Effector memory CD8-positive, alpha-beta T cell (primary cell): ENCODE measurements at places on chromosomes 13 and 19.

- no peak for DNase-seq
Measured at GRCh38 chr13:53612200-53612599, 583.6 kb downstream of the OLFM4 start.

DNA sequence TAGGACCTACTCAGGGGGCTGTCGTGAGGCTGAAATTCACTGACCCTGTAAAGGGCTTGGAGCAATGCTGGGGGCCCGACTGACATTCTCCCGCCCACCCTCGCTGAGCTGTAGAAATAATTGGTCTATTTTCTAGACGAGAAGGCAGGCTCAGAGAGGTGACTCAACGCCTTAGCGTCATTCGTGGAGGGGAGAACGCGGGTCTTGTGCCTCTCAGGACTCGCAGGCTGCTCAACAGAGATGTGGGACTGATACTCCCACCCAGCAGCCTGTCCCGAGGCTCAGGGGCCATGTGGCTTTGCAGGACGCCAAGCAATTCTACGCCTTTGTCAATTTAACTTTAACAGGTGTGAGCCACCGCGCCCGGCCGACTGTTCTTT lies 23.6 kb upstream of the ASPDH start:
- DNase-seq, result no peak

- DNase-seq, result no peak
Measured at GRCh38 chr19:27745978-27746542, 1466.9 kb downstream of the UQCRFS1 start.

DNA sequence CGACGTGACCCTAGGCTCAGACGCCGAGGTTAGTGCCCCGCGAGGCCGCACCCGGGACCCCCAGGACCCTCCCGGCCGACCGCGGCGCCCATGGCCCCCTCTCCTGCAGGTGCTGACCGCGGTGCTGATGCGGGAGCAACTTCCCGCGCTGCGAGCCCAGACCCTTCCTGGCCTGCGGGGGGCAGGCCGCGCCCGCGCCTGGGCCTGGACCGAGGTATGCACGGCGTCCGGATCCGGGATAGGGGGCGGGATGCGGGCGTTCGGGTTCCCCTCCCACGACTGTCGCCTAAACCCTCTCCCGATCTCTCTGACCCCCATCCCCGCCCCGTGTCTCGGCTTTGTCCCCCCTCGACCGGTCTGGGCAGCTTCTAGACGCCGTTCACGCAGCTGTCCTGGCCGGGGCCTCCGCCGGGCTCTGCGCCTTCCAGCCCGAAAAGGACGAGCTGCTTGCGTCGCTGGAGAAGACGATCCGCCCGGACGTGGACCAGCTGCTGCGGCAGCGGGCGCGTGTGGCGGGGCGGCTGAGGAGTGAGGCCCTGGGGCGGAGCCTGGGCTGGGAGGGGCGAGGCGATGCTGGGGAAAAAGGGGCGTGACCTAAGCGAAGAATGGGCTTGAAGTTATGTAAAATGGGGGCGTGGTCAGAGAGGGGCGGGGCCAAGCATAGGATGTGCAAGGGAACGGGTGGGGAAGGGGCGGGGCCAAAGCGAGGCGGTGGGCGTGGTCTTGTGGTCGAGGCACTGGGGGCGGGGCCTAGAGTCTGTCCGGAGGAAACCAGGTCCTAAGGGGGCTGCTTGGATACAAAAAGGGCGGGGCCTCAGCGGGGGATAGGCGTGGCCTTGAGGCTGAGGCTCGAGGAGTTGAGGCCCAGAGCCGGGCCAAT lies 16.0 kb upstream of the COLGALT1 start:
- DNase-seq, result peak; percentile 97

- no peak for DNase-seq
Measured at GRCh38 chr19:13723206-13723605, 41.1 kb upstream of the MRI1 start.

DNA sequence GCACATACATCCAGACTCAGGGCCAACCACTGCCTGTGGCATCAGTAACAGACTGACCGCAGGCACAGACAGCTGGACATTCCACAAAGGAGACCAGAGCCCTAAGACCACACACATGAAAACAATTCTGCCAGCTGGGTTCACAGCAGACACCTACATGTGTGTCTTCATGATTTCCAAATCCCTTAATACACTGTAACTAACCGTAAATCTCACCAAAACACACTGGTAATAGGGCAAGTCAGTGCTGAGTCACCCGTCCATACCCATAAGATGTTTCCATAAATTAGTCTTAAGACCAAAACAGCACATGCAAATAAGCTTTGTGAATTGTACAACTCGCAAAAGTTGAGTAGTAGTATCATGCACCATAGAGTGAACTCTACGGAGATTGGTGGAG lies 65.4 kb downstream of the TUBGCP3 start:
- DNase-seq, result no peak

- no peak for DNase-seq
Measured at GRCh38 chr19:29560313-29561075, 34.7 kb downstream of the VSTM2B start.

DNA sequence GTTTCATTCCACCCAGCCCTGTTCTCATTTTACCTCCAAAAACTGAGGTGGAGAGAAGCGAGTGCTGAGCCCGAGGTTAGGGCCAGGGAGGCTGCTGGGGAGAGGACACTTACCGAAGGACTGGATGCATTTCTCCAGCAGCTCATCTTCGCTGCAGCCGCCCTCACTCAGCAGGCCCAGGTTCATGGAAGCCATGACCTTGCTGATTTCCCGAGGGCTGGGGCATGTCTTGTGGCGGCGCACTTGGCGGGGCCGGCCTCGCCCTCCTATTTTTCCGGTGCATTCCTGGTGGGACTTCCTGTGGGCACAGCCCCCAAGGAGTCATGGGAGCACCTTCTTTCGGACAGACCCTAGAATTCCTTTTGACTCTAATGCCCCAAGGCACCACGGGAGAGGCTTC lies 4.2 kb downstream of the RASGRP4 start:
- no peak for DNase-seq

- DNase-seq, result no peak
Measured at GRCh38 chr13:52051400-52051799, 26.9 kb downstream of the UTP14C start.

GRCh38 chr13:30998136-30999088 lies 66.0 kb downstream of the TEX26 start:
- no peak for DNase-seq

DNA sequence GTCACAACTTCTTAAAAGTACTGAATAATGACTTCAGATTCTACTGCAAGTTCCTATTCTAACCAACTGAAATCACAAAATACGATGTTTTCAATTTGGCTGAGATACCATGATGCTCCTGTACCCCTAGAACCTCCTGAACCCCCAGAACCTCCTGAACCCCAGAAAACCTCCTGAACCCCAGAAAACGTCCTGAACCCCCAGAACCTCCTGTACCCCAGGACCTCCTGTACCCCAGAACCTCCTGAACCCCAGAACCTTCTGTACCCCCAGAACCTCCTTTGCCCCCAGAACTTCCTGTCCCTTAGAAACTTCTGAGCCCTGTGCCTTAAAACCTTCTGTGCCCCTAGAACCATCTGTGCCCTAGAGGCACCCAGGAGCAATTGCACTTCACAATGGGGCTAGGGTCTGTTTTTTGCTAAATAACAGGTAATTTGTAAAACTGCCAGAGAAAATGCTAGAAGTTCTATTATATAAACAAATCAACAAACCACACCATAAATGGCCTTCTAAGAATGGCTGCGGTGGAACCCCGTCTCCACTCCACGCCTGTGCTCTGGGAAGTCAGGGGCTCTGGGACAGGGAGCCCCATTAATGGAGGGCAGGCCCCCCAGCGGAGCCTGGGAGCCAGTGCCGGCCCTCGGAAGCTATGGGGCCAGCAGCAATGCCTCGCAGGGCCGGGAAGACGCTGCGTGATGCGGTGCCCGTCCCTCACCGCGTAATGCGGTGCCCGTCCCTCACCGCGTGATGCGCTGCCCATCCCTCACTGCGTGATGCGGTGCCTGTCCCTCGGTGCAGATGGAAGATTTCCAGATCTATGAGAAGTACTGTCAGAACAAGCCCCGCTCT lies 21.3 kb upstream of the F7 start:
- DNase-seq, result no peak

- no peak for DNase-seq
Measured at GRCh38 chr13:73701160-73701559, 433.0 kb downstream of the KLF12 start.

GRCh38 chr19:18223860-18224524 lies 2.2 kb downstream of the PDE4C start:
- DNase-seq, result no peak

DNA sequence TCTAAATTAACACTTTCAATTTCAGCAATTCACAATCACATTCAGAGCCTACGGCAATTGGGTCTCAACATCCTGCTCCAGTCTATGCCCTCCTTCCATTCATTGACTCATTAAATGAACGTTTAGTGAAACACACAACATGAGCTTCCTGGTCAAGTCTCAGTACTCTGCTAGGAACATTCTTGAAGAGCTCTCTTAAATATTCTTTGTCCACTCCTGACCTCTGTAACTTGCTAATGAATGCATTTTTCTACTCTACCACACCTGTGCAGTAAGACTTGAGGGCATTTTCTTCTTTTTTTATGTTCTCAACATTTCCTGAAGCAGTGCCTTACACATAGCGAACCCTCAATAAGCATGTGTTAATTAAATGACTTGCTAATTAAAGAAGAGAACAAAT lies 168.6 kb downstream of the OXGR1 start:
- DNase-seq, result no peak

DNA sequence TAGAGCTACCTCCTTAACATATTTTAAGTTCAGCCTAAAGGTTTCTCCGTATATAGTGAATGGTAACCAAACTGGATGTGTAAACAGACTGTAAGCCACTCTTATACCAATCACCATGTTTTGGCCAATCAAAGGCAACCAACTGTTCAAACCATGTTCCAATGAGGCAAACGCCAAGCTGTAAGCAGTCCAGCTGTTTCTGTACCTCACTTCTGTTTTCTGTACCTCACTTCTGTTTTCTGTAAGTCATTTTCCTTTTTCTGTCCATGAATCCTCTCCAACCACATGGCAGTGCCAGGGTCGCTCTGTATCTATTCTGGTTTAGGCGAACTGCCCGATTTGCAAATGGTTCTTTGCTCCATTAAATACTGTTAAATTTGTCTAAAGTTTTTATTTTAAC lies 24.4 kb downstream of the COMMD6 start:
- DNase-seq, result no peak

GRCh38 chr13:98570929-98571372 lies 6.0 kb downstream of the STK24 start:
- peak; percentile 20 for DNase-seq

DNA sequence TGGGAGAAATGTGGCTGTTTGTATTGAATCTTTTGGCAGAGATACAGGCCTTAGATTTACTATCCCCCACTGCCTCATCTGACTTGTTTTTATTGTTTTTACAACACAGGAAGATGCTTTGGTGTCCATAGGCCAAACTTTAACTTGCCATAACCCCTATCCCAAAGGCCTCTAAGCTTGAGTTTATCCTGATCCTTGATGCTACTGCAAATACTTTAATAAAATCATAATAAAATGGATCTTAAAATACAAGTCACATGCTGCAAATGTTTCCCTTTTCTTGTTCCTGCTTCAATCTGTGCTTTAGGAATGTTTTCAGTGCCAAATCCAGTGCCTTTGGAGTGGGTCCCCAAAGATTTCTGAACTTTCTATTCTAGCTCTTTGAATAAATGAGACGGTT lies 770.6 kb downstream of the DACH1 start:
- DNase-seq, result no peak

- no peak for DNase-seq
Measured at GRCh38 chr13:77510156-77510555, 25.4 kb upstream of the SCEL start.

DNA sequence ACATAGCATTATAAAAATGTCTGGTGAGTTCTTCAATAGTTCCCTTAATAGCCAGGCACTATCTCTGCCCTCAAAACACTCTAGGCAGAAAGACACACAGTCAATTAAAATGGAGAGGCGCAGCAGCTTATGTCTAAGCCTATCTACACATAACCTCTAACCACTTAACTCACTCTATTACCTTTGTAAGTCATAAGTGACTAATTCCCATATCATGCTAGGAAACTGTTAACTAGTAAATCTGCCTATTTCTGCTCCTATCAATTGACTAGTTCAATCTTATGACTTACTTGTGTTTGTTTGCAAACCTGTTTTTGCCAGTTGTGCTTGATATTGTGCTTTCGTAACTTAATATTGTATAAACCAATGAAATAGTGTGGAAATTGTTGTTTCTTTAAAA lies 3.2 kb downstream of the CCDC122 start:
- no peak for DNase-seq

DNA sequence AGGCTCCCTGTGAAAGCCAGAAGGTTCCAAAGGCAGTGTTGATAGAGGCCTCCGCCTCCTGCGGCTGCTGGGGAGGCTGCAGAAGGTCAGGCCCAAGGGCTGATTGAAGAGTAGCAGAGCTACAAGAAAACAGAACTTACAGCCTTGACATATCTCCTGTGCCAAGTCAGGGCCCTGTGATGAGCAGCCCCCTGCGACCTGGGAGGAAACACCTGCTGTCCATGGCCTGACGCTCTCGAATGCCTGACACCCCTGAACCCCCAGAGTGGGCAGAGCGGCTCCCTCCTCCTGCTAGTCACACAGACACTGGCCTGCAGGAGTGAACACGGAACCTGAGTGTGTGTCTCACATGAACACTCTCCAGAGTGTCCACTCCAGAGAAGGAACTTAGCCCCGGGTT lies 38.2 kb upstream of the TUBGCP3 start:
- no peak for DNase-seq

DNA sequence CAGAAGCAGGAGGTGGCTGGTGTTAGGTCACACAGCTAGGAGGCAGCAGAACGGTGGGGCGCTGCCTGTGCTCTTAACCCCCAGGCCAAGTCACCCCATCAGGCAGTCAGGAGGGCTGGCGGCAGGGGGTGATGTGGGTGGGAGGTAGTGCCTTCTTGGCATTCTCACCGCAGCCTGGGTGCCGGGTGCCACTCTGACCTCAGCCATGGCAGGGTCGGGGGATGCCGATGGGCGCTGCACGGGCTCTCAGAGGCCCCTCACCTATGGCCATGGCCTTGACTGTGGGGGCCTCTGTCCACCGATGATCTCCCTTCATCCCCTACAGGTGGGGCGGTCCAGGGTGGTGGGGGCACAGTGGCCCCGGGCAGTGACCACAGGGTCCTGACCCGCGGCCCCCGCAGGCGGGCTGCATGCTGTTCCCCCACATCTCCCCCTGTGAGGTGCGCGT lies 5.6 kb downstream of the PTOV1 start:
- no peak for DNase-seq

DNA sequence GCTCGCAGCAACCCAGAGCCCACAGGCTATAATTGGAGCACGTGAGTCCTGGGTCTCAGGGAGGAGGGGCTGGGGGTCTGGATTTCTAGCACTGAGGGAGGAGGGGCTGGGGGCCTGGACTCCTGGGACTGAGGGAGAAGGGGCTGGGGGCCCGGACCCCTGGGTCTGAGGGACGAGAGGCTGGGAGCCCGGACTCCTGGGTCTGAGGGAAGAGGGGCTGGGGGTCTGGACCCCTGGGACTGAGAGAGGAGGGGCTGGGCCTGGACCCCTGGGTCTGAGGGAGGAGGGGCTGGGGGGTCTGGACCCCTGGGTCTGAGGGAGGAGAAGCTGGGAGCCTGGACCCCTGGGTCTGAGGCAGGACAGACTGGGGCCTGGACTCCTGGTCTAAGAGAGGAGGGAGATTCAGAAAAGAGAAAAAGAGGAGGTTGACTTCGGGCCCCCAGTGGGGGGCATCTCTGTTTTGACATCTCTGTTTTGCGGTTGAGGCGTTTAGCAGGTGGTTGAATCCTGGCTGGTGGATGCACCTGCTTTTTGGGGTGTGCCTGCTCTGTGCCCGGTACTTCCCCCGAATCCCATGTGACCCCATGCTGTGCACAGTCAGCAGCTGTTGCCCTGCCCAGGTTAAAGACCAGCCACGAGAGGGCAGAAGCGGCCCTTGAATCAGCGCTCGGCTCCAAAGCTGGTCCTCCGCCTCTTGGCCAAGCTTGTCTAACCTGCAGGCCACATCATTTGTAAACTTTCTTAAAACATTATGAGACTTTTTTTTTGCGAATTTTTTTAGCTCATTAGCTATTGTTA lies 10.5 kb downstream of the PVR start:
- peak; percentile 39 for DNase-seq
